ENCODE measurements at places on chromosomes 3 and 15.

GRCh38 chr15:33099739-33100138 is 94.8 kb downstream of the FMN1 start:
- DNase-seq, result no peak

DNA sequence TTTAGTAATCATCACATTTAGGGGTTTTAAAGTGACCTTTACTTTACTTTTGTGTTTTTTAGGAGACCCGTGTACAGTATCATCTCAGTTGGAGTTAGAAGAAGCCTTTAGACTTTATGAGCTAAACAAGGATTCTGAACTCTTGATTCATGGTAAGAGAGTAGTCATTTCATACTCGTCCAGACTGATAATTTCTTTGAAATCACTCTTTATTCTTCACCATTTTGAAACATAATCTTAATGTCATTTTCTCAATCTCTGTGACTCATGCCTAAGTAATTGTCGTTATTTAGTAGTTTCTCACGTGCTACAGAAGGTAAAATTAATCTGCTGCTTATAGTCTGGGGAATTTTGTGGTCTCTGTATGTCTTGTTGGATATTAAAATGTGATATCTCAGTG is 37.7 kb downstream of the PRKCI start:
- DNase-seq, result no peak

- DNase-seq, result no peak
Measured at GRCh38 chr15:51299187-51300015, 39.0 kb downstream of the CYP19A1 start.

- DNase-seq, result no peak
Measured at GRCh38 chr15:73051391-73051806, 864 bp upstream of the NEO1 start.

DNA sequence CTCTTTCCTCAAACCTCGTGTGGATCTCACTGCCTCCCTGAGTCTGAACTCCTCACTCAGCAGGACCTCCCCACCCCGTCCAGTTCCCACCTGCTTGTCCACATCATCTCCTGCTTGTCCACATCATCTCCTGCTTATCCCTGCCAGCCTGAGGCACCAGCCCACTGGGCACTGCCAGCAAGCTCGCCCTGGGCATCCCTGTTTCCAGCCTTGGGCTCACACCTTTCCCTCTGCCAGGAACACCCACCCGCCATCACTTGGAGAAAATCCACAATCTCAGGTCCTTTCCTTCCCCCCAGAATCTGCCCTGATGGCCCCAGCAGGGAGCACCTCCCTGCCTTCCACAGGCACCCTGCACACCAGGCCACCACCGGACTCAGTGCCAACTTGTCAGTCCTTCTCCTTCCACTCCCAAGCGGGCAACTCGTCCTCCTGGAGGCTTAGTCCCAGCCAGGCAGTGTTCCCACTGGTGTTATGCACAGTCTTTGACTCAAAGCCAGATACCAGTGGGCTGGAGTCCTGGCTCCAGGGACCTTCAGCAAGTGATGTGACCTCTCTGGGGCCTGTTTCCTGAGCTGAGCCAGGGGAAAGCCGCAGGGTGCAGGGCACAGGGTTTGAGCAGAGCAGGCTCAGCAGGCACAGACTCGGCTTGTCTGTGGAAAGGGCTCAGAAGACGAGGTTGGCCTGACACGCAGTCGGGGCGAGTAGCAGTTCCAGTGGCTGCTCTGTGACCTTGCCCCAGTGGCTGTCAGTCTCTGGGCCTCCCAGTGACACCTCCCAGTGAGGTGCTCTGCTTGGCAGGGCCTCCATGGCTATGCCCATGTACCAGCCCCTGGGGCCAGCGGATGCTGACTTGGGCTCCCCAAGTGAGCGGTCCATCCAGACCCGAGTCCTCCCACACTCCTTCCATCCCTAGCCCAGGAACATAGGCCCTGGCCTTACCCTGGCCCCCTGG is 9.5 kb upstream of the MESP2 start:
- DNase-seq, result no peak

DNA sequence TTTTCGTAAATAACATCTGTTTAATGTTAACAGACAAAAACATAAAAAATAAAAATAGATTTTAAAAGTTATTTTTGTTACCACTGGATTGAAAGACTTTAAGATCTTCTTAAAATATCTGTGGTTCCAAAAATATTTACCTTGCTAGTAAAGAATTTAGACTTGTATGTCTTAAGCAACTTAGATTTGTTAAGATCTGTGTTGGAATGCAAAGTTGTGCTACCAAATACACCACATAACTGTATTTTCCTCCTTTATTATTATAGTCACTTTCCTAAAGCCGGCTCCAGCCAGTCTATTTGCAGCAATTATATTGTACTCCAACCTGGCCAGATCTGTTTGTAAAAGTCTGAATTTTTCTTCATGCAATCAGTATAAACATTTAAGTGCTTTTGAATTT is 63.7 kb downstream of the SPRED1 start:
- DNase-seq, result no peak

DNA sequence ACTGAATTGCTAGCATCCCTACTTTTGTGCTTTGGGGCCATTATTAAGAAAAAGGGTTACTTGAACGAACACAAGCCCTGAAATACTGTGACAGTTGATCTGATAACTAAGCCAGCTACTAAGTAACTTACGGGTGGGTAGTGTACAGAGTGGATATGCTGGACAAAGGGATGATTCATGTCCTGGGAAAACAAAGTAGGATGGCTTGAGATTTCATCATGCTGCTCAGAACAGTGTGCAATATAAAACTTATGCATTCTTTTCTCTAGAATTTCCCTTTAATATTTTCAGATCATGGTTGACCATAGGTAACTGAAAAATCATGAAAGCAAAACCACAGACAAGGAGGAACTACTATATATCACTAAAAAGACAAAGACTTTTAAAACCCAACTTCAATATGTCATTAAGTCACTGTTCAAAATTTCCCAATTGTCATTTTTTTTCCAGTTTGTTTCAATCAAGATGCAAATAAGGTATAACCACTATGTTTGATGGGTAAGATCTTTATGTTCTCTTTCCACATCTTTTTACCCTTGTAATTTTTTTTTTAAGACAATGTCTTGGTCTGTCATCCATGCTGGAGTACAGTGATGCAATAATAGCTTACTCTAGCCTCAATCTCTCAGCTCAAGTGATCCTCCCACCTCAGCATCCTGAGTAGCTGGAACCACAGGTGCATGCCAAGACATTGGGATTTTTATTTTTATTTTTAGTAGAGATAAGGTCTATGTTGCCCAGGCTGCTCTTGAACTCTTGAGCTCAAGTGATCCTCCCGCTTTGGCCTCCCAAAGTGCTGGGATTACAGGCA is 67.7 kb downstream of the IFT80 start:
- DNase-seq, result no peak

DNA sequence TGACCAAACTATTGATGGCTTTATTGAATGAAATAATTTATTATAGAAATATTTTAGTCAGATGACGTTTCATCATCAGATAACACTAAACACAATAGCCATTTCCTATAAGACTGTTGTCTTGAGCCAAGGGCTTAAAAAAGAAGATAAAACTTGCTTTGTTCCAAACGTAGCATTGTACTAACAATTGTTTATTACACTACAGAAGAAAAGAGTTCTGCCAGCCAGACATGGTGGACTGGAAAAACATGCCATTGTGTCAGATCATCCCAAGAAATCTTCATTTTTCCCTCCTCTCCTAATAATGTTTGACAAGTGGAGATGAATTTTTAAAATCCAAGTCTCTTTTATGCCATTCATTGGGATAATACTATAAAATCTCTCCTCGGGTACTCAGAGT is 203.3 kb downstream of the CDIN1 start:
- DNase-seq, result no peak

DNA sequence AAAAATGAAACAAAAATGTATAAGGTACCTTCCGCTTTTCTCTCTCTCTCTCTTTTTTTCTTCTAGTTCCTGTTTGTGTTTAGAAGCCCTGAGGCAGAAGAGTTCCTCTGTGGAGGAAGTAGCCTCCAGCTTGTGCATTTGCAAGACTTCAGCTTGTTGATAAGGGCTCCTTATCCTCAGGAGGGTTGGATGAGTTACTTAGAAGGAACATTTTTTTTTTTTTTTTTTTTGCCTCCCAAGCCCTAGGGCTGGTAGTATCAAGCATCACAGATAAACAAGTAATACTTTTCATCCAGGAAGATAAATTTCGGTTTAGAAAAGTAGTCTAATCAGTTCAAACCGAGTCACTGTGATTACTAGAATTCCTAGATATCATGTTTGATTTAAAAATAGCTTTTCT is 91.0 kb upstream of the CBLB start:
- no peak for DNase-seq

DNA sequence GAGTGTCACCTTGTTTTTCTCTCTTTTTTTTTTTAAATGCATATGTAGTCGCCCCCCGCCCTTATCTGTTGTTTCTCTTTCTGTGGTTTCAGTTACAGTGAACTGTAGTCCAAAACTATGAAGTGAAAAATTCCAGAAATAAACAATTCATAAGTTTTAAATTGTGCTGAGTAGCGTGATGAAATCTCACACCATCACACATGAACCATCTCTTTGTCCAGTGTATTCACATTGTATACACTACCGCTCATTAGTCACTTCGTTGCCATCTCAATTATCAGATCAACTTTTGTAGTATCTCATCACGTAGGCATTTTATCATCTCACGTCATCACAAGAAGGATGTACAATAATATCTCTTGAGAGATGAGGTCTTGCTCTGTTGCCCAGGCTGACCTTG is 62.5 kb upstream of the MLF1 start:
- DNase-seq, result no peak

Measured in stimulated activated CD4-positive, alpha-beta T cell treated with anti-CD3 and anti-CD28 coated beads, Interleukin-4, amount 100 ng/mL, for 4 hours (primary cell).